ENCODE measurements at places on chromosomes 7 and 10.

GRCh38 chr7:80428161-80429054 is 83.5 kb downstream of the GNAT3 start:
- DNase-seq: peak; percentile 73

DNA sequence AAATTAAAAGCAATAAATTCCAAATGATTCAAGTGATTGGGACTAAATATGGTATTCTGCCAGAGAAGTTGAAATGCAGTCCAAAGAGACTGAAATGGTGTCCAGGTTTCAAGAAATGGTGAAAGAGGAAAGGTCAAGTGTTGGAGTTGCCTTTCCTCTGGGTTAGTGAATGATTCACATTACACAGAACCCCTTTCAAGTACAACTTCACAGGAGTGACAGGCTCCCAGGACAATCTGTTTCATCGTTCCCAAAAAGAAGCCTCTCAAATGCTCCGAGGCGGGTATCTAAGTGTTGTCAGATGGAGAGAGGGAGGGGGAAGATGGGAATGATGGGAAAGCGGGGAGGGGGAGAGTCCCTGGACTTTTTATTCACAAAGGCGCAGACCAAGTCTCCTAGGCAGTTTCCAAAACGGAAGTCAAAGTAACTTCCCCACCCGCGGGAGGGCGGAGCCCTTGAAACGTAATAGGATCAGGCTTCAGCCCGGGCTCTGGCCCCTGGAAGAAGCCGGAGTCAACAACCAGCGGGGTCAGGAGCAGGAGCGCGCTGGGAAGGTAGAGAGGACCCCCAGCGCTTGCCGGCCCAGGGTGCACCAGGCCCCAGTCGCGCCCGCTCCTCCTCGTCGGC is 754 bp downstream of the SLC25A13 start:
- DNase-seq: peak; percentile 77

DNA sequence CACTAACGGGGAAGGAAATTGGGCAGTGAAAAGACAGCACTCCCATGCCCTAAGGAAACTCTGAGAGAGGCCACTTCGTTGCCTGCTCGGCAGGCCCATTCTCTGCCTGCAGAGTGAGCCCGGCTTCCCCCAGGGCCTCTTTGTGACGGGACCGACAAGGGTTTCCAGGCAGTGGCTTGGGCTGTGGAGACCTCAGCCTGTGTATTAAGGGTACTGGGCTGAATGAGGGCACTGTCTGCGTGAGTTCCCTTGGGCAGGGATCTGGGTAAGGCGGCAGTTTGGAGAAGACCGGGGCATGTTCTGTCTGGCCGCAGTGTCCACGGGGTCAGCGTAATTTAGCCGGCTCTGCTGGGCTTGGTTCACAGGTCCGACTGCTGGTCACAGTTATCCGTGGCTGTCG is 237.2 kb downstream of the MGMT start:
- DNase-seq: no peak

GRCh38 chr7:24483804-24484203 is 89.4 kb upstream of the PALS2 start:
- no peak for DNase-seq

DNA sequence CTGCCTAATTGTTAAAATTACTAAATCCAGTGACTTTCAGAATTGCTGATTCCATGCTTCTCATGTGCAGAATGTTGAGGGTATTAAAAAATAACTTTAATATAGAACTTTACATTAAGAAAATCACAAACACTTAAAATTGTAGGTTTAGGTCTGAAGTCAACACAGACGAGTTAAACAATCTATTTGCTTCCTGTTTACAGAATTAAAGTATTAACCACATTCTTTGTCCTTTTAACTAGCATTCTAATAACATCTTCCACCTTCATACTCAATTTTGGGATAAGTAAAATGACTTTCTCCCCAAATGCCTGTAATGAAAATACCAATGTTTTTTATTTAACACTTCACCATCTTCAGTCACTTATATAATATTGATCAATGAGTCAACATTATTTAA is 2.2 kb downstream of the ITGB1 start:
- DNase-seq: no peak

DNA sequence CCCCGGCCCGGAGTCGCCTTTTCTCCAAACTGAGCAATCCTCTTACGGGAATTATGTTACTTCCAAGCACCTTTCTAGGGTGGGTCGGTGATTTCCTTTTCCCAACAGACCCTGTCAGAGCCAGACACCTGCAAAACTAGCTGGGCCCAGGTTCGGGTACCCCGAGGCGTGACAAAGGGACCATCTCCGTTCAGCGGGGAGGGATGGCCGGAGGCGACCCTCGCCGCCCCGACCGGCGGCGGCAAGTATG is 445 bp downstream of the PPA1 start:
- DNase-seq: no peak

DNA sequence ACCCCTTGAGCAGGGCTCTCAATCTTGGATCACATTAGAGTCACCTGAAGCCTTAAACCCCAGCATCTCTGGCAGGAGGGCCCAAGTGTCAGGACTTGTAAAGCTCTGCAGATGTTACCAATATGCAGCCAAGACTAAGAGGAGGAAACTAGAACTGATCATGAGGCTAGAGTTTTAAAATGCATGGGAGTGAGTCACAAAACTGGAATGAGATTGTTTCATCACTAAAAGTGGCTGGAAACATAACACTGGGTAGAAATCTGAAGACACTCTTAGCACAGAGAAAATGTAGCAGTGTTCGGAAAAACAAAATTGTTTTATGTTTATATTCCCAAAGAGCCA is 63.3 kb upstream of the GHITM start:
- peak; percentile 77 for DNase-seq

DNA sequence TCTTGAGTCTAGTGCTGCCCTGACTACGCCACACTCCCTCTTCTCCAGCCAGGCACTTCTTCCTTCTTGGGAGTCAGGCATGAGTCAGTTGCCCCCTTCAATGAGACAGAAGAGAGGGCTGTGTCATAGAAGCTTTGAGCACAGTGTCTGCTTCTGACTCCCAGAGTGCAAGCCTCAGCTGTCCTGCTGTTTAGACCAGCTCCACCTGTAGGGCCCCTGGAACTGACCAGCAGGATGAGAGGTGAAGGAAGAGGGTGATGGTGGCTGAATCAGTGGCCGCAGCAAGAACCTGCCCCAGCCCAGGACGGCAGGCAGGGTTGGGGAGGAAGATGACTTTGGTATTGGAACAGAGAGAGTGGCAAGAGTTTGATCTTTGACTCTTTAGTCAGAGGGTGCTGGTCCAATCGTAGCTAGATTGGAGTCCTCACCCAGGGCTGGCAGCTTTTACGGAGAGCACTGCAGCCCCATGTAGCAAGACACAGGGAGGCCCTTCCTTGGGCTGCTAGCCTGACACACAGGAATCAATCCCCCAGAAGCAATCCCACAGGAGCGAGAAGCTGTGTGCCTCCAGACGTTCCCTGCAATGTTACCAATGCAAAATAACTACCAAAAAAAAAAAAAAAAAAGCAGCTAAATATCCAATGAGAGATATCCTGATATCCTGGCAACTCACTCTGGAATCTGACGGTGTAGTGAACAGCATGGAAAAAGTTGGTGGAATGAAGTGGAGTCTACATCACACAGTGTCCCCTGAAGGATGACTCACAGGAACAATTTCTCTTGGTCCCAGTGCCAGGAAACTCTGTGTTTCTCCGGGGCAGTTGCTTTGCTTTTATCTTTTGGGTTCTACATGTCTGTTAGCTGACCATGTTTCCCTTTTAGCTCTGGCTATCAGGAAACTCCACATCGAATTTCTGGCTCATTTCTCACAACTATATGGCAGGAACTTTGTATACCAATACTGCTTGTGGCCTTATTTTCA is 6.9 kb downstream of the C10orf62 start:
- DNase-seq: peak; percentile 94

DNA sequence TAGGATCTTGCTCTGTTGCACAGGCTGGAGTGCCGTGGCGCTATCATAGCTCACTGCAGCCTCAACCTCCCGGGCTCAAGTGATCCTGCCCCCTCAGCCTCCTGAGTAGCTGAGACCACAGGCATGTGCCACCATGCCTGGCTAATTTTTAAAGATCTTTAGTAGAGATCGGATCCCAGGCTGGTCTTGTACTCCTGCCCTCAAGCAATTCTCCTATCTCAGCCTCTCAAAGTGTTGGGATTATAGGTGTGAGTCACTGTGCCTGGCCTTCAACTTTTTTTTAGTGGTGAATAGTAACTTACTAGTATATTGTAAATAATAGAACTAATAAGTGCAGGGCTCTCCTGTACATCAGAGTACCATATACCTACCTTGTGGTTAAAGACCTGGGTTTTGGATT is 52.1 kb upstream of the LMTK2 start:
- DNase-seq: peak; percentile 36

Data from EH (cell line).